ENCODE measurements at places on chromosomes 3 and 15.

DNA sequence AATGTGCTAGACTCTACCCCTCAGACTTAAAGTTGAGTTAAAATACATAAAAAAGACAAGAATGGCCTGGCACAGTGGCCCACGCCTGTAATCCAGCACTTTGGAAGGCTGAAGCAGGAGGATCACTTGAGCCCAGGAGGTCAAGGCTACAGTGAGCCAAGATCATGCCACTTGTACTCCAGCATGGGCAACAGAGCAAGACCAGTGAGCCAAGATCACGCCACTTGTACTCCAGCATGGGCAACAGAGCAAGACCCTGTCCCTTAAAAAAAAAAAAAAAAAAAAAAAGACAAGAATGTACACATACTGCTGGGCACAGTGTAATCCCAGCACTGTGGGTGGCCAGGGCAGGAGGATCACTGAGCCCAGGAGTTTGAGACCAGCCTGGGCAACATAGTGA is 17.4 kb downstream of the DIS3L start:
- no peak for DNase-seq

DNA sequence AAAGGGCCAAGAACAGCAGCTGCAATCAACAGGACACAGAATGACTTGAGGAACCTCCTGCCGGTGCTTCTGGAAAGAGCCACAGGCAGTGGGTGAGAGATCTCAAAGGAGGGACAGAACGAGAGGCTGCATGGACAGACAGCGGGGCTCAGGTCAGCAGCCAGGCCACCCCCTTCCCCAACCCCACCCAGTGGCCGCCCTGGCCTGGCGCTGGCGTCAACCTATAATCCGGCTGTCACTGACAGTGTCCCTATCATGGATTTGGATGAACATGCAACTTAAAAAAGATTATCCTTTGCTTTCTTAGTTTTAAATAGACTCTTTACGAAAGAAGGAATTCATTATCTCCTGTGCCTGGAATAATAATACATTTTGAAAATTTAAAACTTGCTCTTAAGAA is 54.1 kb downstream of the TRPM1 start:
- DNase-seq: no peak

DNA sequence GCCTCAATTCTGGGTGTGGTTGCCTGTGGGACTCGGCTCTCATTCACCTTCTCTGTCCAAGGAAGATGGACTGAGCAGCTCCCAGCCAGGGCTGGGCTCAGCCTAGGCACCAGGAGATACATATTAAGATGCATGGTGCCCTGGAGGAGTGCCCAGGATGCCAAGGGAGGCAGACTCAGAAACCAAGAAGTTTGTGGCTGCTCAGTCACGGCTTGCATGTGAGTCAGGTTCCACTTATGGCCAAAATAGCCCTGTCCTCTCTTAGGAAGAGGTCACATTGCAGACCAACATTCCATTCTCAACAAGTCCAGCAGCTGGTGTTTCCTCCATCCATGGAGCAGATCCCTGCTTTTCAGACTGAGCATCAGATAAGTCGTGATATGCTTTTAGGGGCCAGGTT is 21.8 kb downstream of the CDCP1 start:
- no peak for DNase-seq

- DNase-seq: no peak
Measured at GRCh38 chr3:150299201-150299600, 108.9 kb upstream of the TSC22D2 start.

GRCh38 chr3:101828691-101829436 is 20.4 kb upstream of the NFKBIZ start:
- DNase-seq: no peak

DNA sequence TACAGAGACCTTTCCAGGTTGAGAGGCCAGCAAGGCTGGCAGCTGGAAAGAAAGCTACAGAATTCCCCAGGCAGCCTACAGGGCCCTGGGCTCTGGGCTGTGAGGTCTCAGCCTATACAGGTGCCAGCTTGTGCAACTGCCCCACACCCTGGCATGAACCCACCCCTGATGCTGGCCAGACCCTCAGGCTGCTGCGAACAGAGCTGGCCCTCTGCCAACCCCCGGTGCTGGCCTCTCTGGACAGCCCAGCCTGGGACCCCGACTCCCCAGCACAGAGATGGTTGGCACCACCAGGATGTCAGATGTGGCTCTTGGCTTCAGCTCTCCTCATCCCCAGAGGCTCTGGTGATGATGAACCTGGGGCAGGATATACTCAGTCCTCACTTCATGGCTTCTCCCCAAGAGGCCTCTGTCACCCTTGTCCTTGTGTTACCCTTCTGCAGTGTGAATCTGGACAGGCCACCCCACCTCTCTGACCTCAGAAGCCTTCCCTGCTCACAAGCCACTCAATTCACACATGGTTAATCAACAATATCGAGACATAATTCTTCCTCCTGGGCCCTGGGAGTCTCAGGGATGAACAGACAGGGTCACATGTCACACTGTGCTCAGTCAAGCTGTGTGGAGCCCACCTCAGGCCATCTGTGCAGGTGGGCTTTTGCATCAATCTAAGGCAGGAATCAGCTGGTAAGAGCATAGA is 11.0 kb upstream of the BFSP2 start:
- DNase-seq: no peak

GRCh38 chr3:82262193-82262592 is 500.7 kb upstream of the GBE1 start:
- no peak for DNase-seq

GRCh38 chr15:68186671-68187397 is 18.3 kb downstream of the CALML4 start:
- DNase-seq: no peak

GRCh38 chr3:188524052-188524451 is 370.1 kb downstream of the LPP start:
- no peak for DNase-seq
